ENCODE measurements at places on chromosomes 7 and 10.

- DNase-seq, result no peak
Observed at GRCh38 chr7:90968871-90969270, 295.4 kb upstream of the FZD1 start.

GRCh38 chr7:66043681-66044497 is 31.7 kb upstream of the ASL start:
- peak; percentile 37 for DNase-seq

DNA sequence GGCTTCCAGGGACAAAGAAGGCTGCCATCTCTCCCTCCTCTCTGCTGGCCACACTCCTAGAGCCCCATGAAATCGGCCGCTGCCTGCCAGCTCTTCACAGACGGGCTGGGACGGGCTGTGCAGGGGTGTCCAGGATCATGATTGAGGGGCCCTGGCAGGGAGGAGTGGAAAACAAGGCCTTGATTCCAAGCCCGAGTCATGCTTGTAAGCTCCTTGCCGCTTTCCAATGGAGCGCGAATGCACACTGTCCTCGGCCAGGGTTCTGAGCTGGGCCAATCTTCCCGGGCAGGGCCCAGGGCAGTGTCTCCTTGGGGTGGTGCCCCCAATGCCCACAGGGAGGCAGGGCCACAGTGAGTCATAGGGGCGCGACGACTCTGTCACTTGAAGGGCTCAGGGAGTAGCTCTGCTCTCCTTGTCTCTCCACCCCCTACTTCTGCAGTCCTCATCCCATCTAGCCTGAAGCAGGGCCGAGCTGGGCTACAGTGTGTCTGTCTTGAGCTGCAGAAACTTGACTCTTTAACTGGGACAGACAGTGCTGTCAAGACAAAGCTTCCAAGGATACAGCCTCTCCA is 186.2 kb upstream of the SVIL start:
- DNase-seq, result no peak

GRCh38 chr10:79910344-79910743 is 38.6 kb downstream of the SFTPD start:
- no peak for DNase-seq

Measured in DMS153 (cell line).